ENCODE measurements at places on chromosomes 5 and 9.

DNA sequence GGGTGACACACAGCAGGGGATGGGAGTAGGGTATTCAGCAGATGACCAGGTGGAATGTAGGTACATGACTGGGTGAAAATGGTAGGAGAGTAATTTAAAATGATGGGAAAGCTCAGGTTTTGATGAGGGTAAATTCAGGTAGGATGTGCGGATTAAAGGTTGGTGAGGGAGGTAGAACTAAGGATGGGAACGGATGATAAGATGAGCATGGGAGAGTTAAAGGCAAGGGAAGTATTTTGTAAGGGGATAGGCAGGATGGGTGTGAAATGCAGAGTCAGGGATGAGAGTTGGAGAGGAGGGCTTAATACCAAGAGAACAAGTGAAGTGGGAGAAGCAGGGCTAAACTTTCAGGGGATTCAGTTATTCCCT, 1.5 kb downstream of the TLN1 start:
- DNase-seq: no peak

DNA sequence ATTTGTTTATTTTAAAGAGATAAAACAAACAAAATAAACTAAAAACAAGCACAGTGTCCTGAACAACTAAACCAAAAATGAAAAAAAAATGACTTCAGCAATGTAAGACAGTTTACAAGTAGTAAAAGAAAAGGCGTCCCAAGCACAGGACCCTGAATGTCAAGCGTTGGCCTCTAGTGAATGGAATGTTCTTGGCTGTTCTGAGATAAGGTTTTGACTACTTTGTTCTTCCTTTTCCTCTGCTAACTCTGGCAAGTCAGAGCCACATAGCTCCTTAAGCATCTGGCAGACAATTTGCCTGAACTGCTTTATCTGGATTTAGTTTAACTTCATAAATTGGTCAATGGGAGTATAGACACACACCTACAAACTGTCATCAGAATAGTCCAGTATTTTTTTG, 655.2 kb downstream of the ANXA1 start:
- DNase-seq: no peak

DNA sequence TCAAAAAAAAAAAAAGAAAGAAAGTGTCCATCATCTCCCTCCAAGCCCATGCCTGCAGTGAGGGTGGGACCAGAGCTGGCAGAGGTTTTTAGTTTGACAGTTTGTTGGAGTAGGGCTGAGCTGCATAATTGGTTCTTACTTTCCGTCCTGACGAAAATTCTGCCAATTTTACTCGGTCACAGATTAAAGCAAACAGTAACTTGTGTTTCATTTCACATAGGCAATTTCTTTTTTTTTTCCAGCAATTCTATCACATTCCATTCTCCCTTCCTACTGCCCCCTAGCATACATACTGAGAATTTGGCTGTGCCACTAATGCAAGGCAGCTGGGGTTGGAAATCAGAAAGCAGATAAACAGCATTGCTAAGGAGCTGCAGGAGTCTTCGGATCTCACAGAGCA, 132.4 kb downstream of the FRMD3 start:
- no peak for DNase-seq

DNA sequence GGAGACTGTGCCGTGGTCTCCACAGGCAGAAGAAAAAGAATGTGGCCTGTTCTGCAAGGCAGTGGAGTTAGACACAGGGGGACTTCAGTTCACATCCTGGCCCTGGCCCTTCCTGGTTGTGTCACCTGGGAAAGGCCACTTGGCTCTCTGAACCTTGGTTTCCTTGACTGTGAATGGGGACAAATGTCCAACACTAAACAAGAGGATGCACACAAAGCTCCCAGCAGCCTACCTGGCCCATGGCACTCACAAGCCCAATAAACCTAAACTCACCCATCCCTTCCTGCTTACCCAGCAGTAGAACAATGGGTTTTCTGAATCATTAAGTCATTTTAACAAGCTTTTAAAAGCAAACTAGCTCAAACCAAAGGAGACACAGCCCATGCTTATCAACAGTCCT, 103.9 kb downstream of the FRMD3 start:
- no peak for DNase-seq

GRCh38 chr9:115524453-115525059, 406.6 kb upstream of the TNC start:
- peak; percentile 52 for DNase-seq

DNA sequence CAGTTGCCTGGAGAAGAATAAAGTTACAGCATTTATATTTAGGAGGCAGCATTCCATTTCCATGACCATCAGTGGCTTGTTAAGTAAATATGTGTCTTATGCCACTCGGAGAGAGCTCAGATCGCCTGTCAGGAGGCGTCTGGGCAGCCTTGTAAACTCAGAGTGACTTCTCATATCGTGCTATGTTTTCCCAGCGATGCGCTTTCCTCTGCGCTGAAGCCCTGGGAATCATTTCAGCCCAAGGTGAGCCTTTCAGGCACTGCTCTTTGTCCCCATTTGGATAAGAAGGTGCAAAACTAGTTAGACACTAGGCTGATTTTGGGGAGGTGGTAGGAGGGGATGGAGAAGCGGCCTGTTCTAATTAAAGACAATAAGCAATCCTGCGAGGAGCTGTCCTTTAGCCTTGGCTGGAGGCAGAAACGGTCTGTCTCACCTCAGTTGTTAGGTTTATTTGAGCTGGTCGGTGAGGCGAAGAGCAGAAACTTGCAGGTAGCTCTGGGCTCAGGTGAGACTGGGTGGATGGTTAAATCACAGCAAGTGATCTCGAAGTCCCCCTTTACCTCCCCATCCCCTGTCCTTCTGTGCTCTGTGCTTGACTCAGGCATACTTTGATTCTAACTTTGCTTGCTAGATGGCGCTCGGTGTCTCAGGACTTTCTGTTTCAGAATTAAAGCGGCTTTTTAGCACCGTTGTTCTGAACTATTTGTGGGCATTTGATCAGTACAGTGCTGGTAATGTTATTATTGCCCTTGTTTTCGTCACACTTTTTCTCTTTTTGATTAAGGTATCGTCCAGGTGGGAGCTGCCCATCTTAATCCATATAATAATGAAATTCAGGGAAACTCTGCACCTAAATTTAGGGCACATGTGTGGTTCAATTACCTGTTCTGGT, 24.6 kb downstream of the NR2F1 start:
- peak; percentile 60 for DNase-seq

DNA sequence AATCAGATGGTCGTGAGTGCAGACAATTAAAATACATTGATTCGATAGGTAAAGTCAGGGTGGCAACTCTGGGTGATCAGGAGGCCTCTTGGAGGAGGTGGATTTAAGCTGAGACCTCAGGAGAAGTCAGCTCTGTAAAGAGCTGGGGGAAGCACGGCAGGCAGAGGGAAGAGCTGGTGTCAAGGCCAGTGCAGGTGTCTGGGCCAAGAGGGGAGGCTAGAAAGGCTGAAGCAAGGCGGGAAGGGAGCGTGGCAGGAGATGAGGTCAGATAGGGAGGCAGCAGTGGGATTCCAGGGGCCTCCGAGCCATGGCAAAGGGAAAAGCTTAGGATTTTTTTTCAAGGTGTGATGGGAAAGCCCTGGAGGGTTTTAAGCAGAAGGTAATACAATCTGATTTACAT, 178.7 kb downstream of the FSTL4 start:
- DNase-seq: peak; percentile 33

- DNase-seq: peak; percentile 82
These were observed 110.4 kb upstream of the NR5A1 start for GRCh38 chr9:124617477-124618141.

Measured in ecto neural progenitor cell (in vitro differentiated cells).